ENCODE measurements at places on chromosomes 7 and 10.

DNA sequence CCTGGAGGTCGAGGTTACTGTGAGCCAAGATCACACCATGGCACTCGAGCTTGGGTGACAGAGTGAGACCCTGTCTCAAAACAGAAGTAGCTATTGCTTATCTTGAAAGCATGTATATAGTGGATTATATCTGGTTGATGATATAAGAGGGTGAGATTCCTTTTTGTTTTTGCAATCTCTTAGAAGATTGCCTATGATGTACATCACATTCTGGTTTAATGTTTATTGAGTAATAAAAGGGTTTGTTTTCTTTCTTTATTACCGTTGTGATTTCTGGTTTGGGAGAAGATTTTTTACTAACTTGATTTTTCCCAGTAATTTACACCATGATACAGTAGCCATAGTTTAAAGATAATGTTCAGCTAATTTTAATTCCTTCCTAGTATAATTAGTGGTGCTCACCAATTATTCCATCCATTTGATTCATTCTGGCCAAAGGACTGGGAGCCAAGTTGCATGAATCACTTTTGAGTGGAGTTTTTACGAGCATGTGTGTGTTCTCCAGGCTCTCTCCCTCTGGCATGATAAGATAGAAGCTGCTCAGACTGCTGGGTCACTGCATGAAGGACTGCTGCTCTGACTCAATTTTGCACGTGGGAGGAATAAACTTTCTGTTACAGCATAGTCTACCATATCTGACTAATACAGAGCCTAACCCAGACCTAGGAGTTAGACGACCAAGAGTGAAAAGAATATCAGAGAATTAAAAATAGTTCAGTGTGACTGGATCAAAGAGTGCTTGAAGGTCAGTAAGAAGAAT, 13.5 kb upstream of the TSPAN13 start:
- no peak for DNase-seq

- no peak for DNase-seq
Measured at GRCh38 chr7:2628891-2629290, 2.9 kb upstream of the TTYH3 start.

GRCh38 chr7:101225650-101226049, 7.7 kb downstream of the ZNHIT1 start:
- no peak for DNase-seq

GRCh38 chr10:89582022-89582421, 46.6 kb upstream of the SLC16A12 start:
- DNase-seq, result no peak

DNA sequence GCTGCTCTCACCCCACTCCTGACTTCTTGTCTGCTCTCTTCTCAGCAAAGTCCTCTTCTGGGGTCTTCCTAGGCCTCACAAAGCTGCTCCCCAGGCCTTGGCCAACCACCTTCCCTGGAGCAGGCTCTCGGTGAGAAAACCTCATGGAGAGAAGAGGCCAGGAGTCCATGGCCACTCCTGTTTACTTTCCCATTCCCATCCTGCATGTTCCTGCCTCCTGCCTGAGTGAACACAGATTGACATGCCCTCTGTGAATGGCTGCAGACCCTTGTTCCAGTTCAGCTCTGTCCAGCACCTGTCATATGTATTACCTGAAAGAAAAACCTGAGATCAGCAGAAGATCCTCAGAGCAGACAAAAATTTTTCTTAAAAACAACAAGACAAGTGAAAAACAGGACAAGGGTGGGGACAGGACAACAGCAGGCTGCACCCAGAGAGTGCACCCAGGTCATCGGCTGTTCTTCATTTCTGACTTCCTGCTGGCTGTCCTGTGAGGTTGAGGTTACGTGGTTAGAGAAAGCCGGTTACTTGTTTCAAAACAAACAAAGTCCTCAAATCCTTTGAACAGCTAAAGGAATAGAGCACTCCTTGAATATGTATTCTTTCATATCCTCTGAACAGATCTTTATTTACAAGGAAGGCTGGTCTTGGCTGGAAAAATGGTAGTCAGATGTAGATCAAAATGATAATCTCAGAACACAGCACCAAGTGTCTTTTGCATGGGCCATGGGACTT, 34.0 kb upstream of the DLD start:
- DNase-seq, result no peak

GRCh38 chr10:62511238-62511637, 137.1 kb downstream of the ZNF365 start:
- no peak for DNase-seq

DNA sequence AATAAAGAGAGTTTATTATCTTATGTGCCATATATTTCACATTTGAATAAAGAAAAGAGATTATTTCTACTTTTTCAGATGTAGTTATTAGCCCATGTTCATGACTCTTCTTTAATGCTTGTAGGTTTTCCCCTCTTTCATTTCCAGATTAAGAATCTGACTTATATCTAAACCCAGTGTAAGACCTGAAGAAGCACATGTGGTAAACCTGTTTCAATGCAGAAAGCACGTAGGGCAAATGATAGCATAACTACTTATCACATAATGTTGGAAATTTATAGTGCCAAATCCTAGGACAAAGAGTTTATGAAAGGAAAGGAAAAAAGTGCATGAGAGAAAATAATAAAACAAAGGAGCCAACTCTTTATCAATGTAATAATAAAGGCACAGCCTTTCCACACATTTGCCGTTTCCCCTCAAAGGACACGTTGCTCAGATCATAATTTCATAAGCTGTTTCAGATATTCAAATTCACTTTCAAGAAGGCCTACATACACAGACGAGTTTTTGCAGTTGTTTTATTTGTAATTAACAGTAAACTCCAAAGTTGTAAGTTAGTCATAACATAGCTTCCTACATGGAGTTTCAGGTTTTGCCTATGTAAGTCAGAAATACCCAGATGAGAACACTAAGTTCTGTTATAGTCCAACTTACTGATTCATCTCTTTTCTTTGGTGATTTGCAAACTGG, 88.8 kb upstream of the MDFIC start:
- no peak for DNase-seq

DNA sequence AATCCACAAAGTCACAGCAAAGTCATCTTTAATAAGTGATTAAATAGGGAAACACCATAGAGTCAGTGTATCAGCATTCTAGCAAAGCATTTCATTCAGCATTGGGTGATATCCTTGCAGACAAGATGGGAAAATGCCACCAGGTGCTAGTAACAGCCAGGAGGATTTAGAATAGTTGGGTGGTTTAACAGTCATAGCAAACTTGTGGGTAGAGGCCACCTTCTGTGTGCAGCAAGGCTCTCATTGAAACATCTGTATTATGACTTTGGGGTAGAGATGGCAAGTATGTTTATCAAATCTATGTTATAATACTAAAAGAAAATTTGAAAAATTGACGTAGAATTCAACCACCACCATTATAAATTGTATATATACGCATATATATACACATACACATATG, 26.4 kb upstream of the ADO start:
- no peak for DNase-seq

DNA sequence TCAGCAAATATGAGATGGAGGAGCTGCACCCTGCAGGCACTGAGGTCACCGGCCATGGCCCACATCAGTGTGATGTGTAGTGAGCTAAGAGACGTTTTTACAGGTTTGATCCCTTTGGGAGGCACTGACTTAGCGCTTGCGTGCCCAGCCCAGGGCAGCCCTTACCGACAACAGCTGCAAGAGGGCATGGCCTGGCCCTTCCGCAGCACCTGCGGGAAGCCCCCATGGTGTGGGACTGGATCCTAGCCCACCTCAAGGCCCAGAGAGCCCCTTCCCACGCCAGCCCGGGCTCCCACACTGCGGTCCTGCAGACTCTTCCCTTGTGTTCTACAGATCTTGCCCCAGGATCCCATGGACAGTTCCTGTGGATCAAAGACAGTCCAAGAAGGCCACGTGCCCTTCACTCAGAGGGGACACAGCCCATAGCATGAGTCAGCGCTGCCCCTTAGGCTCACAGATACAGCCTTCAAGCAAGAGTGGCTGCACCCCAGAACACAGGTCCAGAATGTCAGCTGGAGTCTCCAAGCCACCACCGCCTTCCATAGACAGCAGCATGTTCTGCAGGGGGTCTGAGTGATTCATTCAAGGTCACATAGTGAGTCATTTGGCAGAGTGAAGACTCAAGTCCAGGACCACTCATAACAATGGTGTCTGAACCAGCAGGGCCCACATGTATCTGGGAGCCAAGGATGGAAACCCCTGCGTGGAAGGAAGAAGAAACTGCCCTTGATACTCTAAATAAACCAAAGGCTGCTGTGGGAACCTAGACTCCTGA, 25.4 kb downstream of the TLL2 start:
- DNase-seq, result no peak

- peak; percentile 4 for DNase-seq
Measured at GRCh38 chr7:93442478-93443224, 131.9 kb downstream of the CALCR start.

- DNase-seq, result no peak
Measured at GRCh38 chr7:96143495-96144259, 178.2 kb downstream of the SLC25A13 start.

GRCh38 chr7:29418651-29419050, 145.0 kb upstream of the PRR15 start:
- no peak for DNase-seq

DNA sequence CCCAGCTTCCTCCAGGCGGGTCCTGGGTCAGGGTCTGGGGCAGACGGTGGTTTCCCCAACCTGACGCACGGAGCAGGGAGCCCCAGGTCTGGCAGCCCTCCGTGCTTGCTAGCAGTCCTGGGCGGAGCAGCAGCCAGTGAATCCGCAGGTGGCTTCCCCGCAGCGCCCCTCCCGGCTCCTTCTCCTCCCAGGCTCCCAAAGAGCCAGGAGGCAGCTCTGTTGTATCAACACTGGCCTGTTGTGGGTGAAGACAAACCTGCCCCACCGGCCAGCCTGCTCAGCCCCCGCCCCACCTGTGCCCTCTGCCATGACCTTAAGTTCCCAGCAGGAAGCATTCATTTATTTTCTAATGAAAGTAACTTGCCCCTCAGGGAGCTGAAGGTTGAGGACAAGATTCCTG, 24.0 kb upstream of the TMEM213 start:
- DNase-seq, result no peak

DNA sequence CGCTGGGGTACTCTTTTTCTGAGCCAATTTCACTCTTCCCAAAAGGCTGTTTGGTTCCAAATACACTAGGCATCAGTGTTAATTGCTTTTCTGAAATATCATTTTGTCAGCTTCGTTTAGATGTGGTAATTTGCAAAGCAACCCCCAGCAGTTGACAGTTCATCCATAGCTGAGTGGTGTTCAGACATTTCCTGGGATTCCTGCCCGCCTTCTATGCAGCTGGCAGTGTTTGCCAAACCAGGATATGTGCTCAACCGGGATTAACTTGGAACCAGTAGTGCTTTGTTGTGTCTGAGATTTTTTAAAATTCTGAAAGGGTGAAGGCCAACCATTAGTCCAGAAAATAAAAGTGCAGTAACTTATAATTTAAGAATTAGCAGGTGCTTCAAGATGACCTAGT, 25.2 kb upstream of the MKLN1 start:
- DNase-seq, result no peak

GRCh38 chr7:118758582-118758981, 534.1 kb downstream of the ANKRD7 start:
- no peak for DNase-seq

GRCh38 chr10:6657669-6658068, 77.6 kb upstream of the PRKCQ start:
- DNase-seq, result no peak

GRCh38 chr10:126521399-126521798, 133.1 kb upstream of the ADAM12 start:
- DNase-seq, result no peak

DNA sequence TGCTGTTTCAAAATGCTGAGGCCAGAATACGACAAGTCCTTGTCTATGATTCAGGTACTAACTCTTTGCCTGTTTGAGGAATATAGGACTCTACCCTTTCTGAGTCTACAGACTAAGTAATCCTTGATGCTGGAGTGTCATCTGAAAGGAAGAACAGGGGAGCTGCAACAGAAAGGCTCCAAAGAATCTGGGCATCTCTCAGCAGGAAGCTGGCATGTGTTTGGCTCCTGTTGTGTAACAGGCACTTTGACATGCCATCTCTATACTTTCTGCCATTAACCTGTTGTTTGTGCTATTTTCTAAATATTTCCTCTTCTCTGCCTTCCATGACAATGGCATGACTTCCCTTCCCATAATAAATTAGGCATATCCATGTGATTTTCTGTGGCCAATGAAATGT, 409.5 kb downstream of the ADRA2A start:
- no peak for DNase-seq

GRCh38 chr7:44972562-44972961, 6.3 kb downstream of the MYO1G start:
- no peak for DNase-seq

DNA sequence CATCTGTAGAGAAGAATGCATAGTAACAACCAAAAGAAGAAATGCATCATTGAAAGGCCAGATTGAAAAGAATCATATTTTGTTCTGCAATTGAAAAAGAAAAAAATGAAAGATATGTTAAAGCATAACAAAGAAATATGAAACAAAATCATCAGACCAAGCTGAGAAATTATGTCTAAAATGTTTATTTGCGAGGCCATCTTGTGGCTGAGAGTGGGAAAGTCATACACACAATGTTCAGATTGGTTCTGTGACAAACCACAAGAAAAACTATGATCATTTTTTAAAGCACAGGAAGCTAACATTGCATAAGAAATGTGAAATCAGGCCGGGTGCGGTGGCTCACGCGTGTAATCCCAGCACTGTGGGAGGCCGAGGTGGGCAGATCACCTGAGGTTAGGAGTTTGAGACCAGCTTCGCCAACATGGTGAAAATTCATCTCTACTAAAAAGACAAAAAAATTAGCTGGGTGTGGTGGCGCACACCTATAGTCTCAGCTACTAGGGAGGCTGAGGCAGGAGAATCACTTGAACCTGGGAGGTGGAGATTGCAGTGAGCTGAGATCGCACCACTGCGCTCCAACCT, 36.6 kb downstream of the ABCB5 start:
- no peak for DNase-seq

- DNase-seq, result no peak
Measured at GRCh38 chr7:113078331-113078730, 8.3 kb downstream of the GPR85 start.

DNA sequence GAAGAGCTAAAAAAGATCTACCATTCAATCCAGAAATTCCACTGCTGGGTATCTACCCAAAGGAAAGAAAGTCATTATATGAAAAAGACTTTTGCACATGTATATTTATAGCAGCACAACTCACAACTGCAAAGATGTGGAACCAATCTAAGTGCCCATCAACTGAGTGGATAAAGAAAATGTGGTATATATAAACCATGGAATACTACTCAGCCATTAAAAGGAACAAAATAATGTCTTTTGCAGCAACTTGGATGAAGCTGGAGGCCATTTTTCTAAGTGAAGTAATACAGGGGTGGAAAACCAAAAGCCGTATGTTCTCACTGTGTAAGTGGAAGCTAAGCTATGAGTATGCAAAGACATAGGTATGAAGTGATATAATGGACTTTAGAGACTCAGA, 3.0 kb downstream of the ANXA7 start:
- no peak for DNase-seq
